Uterus (tissue), 4 donors: ENCODE measurements at places on chromosomes 7 and 10.

DNA sequence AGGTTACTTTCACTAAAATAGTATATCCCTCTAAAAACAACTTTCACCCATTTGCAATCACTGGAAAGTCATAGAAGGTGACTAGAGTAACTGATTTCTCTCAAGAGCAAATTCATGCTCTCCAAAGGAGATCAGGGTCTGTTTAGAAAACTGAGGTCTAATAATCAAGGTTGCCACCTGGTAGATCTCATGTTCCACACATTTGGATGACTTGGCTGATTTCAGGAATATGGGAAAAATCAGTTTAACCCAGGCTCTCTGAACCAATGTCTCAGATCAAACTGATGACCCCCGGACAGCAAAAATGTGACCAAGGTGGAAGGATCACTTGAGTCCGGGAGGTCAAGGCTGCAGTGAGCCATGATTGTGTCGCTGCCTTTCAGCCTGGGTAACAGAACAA is 562.4 kb upstream of the C7orf33 start:
- no peak for DNase-seq

DNA sequence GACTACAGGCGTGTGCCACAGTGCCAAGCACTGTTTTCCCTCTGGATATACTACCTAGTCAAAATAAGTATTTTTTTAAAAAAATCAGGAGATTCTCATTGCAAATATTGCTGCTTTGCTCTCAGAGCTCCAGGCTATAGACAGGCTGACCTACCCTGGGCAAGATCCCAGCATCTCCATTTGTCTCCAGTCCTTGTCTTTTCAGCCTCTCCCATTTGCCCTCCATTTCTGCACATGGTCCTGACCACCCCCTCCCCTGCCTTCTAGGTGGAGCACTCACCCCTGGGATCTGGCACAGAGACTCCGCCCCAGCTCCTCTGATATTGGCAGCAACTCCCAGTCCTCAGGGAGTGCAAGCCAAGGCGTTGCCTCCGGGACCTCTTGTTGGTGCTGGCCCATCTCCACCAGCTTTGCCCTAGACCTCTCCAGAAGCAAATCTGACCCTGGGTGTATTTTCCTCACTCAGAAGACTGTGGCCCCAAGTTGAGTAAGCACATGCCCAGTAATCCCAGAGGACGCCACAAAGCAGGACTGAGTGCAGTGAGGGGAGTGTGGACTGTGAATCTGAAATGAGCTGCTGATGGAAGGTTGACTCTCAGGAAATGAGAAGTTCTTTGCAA is 120.6 kb downstream of the MTPAP start:
- no peak for DNase-seq

DNA sequence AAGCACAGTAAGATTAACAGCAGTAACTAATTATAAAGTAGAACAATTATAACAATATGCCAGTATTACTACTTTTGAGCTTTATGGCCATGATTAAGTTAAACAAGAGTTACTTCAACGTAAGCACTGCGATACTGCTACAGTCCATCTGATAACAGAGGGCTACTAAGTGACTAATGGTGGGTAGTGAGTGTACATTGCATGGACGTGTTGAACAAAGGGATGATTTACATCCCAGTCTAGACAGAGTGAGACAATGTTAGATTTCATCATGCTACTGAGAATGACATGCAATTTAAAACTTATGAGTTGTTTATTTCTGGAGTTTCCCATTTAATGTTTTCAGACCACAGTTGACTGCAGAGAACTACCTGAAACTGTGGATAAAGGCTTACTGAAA is 45.6 kb downstream of the TPST1 start:
- no peak for DNase-seq

- DNase-seq = no peak
These were observed 65.2 kb downstream of the AOAH start for GRCh38 chr7:36659172-36659516.

DNA sequence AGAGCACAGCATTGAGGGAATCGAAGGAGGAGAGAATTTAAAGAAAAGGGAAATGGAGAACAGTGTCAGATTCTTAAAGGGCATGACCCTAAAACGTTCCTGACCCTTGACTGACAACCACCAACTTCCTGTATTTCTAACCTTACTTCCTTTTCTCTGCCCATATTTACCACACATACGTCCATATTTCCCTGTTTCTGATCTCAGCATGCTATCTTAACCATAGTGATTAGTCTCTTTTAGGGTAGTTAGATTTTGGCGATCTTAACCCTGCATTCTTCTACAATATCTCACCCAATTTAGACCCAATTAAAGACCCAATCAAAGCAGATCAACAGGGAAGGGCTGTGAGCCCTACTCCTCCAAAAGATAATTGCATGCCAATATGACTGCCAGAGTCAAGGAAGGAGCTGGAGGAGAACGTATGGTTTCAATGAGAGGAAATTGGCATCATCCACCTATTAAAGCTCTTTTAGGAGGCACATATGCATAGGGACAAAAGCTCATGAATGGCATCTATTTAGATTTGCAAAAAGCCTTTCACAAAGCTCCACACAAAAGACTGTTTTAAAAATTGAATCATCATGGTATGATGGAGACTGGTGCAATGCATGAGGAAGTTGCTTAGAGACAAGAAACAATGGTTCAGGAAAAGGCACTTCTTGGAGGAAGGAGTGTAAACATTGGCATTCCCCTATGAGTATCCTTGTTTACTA is 49.0 kb upstream of the ARHGAP12 start:
- DNase-seq = no peak

- no peak for DNase-seq
These were observed 163.6 kb downstream of the DNAJB6 start for GRCh38 chr7:157500171-157500960.

GRCh38 chr7:34453150-34453549 is 204.9 kb upstream of the NPSR1 start:
- DNase-seq = no peak

GRCh38 chr7:32494946-32495297 is 367 bp upstream of the AVL9 start:
- DNase-seq = no peak

GRCh38 chr7:97203957-97204356 is 86.5 kb downstream of the SDHAF3 start:
- DNase-seq = no peak

DNA sequence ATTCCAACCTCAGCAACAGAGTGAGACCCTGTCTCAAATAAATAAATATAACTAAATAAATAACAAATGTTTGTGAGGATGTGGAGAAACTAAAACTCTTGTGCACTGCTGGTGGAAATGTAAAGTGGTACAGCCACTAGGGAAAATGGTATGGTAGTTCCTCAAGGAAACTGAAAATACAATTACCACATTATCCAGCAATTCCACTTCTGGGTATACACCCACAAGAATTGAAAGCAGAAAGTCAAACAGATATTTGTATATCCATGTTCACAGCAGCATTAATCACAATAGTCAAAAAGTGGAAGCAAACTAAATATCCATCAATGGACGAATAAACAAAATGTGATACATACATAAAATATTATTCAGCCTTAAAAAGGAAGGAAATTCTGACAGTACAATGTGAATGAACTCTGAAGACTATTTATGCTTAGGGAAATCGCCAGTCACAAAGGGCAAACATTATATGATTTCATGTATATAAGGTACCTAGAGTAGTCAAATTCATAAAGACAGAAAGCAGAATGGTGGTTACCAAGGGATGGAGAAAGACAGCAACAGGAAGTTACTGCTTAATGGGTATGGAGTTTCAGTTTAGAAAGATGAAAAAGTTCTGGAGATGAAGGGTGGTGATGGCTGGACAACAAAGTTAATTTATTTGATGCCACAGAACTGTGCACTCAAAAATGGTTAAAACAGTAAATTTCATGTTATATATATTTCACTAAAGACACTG is 9.8 kb downstream of the ARHGAP12 start:
- no peak for DNase-seq

- no peak for DNase-seq
These were observed 12.9 kb downstream of the SEC31B start for GRCh38 chr10:100506596-100507356.
